ENCODE measurements at places on chromosomes 16 and 17.

DNA sequence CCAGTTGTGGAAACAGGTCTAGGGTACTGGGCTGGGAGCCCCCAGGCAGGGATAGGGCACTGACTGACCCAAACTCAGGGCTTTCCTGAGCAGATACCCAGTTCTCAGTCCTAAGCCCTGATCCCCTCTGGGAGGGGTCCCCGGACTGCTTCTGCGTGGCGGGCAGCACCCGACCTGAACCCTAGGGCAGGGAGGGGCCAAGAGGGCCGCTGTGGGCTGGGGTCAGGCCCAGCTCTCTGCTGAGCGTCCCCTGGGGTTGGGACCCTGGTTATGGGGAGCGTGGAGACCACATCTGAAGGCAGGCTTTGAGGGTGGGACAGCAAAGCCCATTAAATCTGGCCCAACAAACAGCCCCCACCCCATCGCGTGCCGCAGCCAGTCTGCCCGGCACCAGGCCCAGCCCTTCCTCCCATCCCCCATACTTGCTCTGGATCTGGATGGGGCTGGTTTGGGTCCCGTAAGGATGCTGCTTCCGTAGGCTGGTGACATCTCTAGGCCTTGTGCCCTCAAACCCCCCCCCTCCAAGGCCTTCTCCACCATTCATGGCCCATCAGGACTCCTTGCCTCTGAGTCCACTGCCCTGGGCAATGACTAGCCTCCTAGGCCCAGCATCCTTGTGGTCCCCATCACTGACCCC, 691 bp upstream of the FAM83G start:
- DNase-seq: no peak

GRCh38 chr16:88321635-88322499, 60.9 kb upstream of the ZNF469 start:
- no peak for DNase-seq

DNA sequence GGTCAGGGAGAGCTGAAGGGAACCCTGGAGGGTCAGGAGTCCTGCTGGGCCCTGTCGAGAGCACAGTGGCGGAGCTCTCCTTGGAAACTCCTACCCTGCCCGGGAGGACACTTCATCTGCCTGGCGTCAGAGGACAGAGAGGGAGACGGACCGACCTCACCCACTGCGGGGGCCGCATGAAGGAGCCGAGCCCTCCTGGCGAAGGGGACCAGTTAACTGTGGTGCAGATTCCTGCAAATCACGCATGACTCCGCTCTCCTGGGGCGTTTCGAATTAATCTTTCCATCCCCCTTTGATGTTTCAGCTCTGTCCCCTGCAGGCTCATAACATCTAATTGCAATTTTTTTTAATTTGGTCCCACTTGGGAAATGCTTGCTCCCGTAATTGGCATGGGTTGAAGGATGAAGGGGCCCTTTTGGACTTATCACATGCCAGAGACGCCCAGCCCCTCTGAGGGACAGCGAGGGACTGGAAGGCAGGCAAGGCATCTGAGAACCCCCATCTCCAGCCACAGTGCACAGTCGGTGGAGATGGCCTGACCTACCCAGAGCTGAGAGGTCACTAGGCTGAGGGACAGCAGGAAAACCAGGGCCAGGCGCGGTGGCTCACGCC, 26.5 kb downstream of the RPH3AL start:
- no peak for DNase-seq

DNA sequence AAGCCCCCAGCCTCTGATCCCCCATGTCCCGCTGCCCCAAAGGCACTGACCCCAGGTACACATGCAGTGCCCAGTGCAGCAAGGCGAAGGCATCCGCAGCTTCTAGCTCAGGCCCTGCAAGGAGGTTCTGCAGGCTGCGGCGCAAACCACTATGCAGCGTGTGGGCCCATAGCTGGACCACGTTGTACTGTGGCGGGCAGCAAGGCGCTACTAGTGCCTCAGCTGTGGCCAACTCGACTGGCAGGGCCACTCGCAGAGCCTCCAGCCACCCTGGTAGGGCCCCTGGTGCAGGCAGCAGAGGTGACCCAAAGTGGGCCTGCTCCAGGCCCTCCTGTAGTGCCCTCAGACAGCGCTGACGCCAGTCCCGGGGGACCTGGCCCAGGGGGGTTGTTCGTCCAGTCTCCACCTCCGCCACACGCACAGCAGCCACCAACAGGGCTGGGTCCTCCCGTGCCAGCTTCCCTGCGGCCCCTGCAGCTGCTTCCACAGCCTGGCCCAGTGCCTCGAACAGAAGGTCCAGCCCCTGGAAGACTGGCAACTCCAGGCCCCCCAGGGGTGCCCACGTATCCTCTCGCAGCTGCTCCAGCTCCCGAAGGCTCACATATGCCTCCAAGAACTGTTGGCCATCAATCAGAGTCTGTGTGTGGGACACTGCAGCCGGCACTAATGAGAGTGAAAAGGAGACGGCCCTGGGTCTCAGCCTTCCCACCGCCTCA, 2.6 kb downstream of the EXOC3L1 start:
- no peak for DNase-seq

DNA sequence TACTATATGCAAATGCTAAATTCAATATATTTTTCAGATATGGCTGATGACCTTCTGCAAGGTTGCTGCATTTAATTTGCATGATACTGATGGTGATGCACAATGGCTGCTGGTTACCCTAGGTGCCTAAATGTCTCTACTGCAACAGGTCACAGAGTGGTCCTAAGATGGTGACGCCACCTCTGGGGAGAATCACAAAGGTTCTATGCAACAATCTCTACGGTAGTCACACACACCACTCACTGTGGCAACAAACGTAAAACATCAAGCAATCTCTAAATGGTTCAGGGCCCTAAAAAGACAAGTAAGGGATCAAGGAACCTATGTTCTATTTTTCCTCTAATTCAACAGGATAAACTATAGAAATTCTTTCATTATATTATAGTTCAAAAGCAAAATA, 293.3 kb downstream of the CEP112 start:
- DNase-seq: no peak

- DNase-seq: no peak
Measured at GRCh38 chr17:78566947-78567346, 10.2 kb downstream of the DNAH17 start.

DNA sequence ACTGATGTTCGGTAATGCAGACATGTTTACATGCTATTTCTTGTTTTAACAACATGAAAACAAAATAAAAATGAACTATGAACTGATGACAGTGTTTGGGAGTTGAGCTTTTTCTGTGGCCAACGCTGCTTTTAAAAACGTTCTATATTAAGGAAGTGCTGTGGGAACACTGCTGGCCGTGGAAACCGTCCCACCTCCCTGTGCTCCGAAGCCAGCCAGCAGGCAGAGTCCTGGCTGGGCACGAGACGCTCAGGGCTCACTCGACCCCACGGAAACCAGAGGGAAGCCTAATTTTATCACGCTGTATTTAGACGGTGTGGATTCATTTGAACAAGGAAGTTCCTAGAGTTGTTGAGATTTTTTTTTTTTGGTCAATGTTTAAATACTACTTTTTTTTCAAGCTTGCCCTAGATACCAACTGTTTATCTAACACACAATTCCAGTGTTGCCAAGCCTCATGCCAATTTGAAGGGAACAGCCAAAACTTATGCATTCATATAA, 25.8 kb downstream of the ADCY9 start:
- DNase-seq: no peak

DNA sequence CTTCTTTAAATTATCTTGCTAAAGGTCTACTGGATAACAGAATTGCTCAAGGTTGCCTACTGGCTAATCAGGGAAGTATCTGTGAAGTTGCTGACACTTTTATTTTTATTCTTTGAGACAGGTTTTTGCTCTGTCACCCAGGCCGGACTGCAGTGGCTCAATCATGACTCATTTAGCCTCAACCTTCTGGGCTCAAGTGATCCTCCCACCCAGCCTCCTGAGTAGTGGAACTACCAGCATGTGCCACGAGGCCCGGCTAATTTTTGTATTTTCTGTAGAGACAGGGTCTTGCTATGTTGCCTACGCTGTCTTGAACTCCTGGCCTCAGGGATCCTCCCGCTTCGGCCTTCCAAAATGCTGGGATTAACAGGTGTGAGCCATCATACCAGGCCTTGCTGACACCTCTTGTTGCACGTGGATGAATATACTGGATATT, 43.1 kb downstream of the GLG1 start:
- DNase-seq: no peak

- DNase-seq: no peak
Measured at GRCh38 chr16:77449208-77449607, 14.4 kb upstream of the ADAMTS18 start.

GRCh38 chr17:66002063-66002585, 189.8 kb downstream of the CEP112 start:
- no peak for DNase-seq

GRCh38 chr16:66304151-66304550, 62.3 kb upstream of the CDH5 start:
- no peak for DNase-seq

- no peak for DNase-seq
Measured at GRCh38 chr17:28476076-28476865, 2.8 kb downstream of the SLC13A2 start.

GRCh38 chr16:14198572-14198971, 127.5 kb downstream of the MRTFB start:
- no peak for DNase-seq
